ENCODE measurements at places on chromosomes 6 and 20. TPM values are rescaled to one million over a fixed set of nuclear protein-coding genes. Genes with fewer than 3 reads are reported as not detected.

DNA sequence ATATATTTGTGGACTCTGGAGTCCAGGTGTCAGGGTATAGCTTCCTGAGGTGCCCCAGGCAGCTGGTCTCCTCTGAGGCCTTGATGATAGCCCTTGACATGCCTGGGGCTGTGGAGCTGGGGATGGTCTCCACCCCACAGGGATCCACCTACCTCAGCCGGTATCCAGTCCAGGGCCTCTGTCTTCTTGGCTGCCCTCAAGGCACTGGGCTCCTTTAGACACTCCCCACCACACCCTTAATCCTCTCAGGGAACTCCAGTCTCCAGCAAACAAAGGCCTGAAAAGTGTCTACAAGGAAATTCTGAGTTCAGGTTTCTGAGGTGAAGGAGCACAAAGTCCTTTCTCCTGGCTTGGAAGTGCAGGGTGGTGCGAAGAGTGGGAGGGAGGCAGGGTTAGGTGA is 44.6 kb upstream of the DDR1 start:
- H3K4me1 ChIP-seq: no peaks in the 10 kb centered on the region
- no peaks in the 10 kb centered on the region for H3K36me3 ChIP-seq
- no peak for DNase-seq

DNA sequence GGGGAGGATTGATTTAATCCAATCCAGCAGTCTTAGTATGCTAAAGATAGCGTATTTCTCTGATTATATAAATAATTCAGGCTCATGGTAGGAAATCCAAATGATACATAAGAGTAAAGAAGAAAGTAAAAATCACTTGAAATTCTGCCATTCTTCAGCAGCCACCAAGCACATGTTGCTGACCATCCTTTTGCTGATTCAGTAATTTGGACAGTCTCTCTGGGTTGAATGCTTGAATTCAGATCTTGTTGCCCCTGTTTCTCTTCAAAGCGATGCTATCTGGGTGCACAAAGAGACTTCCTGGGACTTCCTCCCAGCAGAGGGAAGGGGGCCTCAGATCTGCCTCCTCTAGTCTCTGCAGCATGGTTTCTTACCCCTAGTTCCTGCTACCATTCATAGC is 609.1 kb downstream of the UTRN start:
- H3K4me3 ChIP-seq: no peak overlapping the region
- no peaks in the 10 kb centered on the region for H3K36me3 ChIP-seq
- H3K4me1 ChIP-seq: no peaks in the 10 kb centered on the region
- DNase-seq: no peak
- no peak overlapping the region for H3K27ac ChIP-seq

- H3K27ac ChIP-seq: no peak overlapping the region
- H3K36me3 ChIP-seq: no peaks in the 10 kb centered on the region
These were observed 273.8 kb downstream of the SAMD5 start for GRCh38 chr6:147782302-147782701.

DNA sequence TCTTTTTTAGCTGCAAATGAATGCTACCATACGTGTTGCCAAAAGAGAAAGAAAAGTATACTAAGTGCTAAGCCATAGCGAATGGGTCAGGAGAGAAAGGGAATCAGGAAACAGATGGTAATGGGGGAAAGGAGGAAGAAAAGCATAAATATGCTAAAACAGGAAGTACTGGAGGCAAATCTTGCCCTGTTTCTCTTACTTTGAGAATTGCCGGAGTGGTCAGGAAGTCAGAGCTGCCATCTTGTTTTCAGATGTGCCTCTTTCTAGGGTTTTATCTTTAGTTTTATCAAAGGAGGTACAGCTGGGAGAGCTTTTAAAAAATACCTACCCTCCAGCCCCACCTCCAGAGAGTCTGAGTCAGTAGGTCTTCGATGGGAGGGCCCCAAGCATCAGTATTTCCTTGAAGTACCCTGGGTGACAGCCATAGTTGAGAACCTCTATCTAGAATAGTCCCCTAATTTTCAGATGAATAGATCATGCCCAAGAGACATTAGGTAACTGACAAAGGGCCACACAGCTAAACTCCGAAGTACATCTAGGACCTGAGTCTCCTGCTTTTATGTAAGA is 193.3 kb downstream of the CLIC5 start:
- no peak for DNase-seq
- no peaks in the 10 kb centered on the region for H3K27me3 ChIP-seq
- H3K4me3 ChIP-seq: no peak overlapping the region
- no peaks in the 10 kb centered on the region for H3K36me3 ChIP-seq

DNA sequence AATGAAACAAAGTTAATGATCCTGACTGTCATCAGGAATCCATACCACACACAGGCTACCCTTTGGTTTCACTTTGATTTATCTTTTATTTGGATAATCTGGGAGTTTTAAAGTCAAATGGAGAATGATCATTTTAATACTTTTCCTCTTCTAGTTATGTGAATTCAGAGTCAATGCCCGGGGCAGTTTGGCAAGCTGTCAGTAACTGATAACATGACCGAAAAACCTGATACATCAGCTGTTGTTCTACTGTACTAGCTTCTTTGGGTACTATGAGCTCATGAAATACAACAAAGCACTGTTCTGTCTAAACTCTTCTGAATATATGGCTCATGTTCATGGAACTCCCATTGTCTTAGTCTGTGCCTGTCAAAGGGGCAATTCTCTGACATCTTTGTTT is 30.2 kb downstream of the KLHL31 start:
- no peak overlapping the region for H3K4me3 ChIP-seq
- H3K36me3 ChIP-seq: no peaks in the 10 kb centered on the region
- no peaks in the 10 kb centered on the region for H3K27me3 ChIP-seq
- DNase-seq: no peak

DNA sequence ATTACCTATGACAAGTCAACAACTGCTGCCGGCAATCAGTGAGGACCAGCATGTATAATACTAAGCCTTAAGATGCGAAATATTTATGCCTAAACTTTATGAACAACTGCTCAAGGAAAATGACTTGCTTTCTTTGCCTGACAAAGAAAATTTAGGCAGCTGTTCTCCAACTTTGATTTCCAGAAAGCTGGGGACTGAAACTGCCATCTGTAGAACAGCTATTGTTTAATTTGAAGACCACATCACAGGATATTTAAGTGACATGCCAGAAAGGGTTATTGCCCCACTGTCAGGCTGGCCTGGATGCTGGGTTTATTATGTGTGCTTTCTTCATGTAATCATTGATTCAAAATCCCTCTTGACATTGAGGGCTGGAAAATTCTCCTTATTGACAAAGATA is 153.9 kb upstream of the ENPP5 start:
- H3K27me3 ChIP-seq: no peaks in the 10 kb centered on the region
- DNase-seq: no peak
- H3K36me3 ChIP-seq: no peaks in the 10 kb centered on the region

DNA sequence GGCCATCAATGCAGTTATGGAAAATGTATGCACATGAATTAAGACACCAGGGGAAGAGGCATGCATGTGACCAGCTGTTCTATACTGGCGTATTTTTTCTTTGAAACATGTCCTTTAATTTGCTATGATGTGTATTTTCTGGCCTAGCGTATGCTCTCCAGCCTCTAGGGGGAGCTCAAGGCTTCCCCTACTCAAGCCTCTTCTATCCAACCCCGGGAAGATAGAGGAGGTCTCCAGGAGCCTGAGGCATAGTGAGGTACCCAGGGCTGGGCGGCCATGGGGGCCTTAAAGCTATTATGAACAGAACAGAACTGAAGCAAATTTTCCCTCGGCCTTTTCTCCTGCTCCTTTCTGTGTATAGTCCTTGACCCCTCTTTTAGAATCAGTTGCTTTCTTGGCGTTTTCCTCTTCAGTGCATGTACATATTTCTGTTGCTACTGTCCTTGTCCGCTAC is 528.9 kb downstream of the MAFB start:
- H3K36me3 ChIP-seq: no peaks in the 10 kb centered on the region
- no peaks in the 10 kb centered on the region for H3K4me1 ChIP-seq
- DNase-seq: no peak
- no peaks in the 10 kb centered on the region for H3K27me3 ChIP-seq
- no peak overlapping the region for H3K4me3 ChIP-seq

DNA sequence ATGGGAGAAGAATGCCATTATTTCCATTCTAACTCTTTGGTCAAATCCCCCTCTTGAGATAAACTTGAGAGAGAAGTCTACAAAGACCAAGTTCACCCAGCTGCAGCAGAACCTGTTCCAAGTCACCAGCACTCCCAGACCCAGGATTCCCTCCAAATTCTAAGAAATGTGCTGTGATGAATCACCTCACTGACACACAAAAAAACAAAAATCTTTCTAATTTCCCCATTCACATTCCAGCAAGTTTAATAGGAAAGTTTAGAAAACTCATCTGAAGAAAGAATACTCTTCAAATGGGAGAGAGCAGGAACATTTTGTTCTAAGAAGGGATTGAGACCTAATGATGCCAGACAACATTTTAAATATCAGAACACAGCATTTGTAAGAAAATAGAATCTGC is 213.6 kb upstream of the PLCB4 start:
- no peak for DNase-seq
- H3K27ac ChIP-seq: no peak overlapping the region
- H3K36me3 ChIP-seq: no peaks in the 10 kb centered on the region
- no peaks in the 10 kb centered on the region for H3K27me3 ChIP-seq

DNA sequence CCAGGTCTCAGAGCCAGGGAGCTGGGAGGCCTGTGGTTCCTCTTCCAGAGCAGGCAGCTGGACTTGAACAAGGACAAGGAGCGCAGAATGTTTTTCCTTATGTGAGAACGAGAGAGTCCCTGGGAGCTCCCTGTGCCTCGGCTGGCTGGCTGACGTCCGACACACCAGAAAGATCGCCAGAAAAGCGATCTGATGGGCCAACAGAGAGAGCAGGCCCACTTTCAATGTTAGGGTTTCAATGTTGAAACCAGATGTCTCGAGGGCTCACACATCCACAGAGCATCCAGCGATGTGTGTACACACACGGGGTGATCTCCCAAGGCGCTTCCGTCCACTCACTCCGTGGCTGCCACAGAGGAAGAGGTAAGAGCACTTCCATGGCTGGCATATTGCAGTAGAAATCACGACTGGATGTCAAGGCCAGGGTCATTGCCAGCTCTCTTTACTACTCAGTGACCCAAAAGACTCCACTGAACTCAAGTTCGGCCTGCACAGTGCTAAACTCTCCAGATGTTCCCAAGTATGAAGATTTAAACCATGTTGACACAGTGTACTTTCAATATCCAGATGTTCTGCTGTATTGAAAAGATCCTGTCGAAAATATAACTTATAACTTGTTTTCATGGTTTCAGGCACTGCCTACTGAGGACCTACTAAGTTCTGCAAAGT is 70.8 kb upstream of the FOXC1 start:
- no peaks in the 10 kb centered on the region for H3K27me3 ChIP-seq
- no peak overlapping the region for H3K27ac ChIP-seq
- H3K4me3 ChIP-seq: no peak overlapping the region
- no peak for DNase-seq

DNA sequence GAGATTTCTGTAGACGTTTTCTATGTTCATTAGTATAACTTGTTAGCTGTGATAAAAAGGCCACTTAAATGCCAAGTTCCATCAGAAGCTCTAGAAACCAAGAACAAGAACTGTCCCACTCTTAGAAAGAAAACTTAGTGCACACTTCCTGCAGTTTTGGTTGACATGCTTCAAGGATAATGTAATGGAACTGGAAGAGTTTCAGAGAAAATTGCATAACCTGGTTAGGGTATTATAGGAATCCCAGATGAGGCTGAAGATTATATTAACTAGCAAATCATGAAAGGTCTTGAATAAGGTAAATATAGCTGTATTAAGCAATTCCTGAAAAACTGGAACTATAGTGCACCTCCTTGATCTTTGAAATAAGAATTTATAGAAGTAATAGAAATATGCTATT is 1.8 kb upstream of the PHACTR2 start:
- peak overlapping the region; percentile 14 for H3K27ac ChIP-seq
- DNase-seq: no peak
- H3K4me1 ChIP-seq: no peaks in the 10 kb centered on the region
- H3K4me3 ChIP-seq: no peak overlapping the region
- H3K27me3 ChIP-seq: no peaks in the 10 kb centered on the region
- no peaks in the 10 kb centered on the region for H3K36me3 ChIP-seq

- H3K36me3 ChIP-seq: no peaks in the 10 kb centered on the region
- no peak overlapping the region for H3K4me3 ChIP-seq
- no peaks in the 10 kb centered on the region for H3K27me3 ChIP-seq
These were observed 136.4 kb upstream of the SALL4 start for GRCh38 chr20:51938559-51939258.

GRCh38 chr6:108667993-108668392 is 107.3 kb downstream of the FOXO3 start:
- no peaks in the 10 kb centered on the region for H3K27me3 ChIP-seq
- peaks cover 31% of the 10 kb centered on the region for H3K36me3 ChIP-seq
- H3K4me3 ChIP-seq: no peak overlapping the region
- peaks cover 18% of the 10 kb centered on the region for H3K4me1 ChIP-seq
- H3K27ac ChIP-seq: no peak overlapping the region

DNA sequence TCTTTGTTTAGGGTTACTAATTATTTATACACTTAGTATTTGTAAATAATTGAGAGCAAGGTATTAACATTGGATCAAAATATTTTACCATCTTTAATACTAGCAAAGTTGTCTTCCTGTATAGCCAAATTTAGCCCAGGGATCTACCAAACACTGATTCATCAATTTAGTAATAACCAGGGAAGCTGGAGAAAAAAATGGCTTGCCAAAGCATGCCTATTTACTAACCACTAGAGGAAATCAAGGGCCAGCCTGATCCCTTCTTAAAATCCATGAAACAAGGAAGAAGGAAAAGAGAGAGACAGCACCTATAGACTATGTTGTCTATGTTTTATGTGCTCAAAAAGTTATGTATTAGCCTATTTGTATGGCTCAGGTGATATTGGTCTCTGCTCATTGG is 450.3 kb upstream of the GJE1 start:
- no peak for DNase-seq
- H3K36me3 ChIP-seq: no peaks in the 10 kb centered on the region
- H3K27me3 ChIP-seq: no peaks in the 10 kb centered on the region
- H3K4me3 ChIP-seq: no peak overlapping the region
- H3K4me1 ChIP-seq: no peaks in the 10 kb centered on the region
- H3K27ac ChIP-seq: no peak overlapping the region

Gene SAMD3
- polyA plus RNA-seq: 1.2 TPM

Gene TRIM31
- polyA plus RNA-seq: 0.15 TPM

Gene BMP6
- 0.40 TPM for polyA plus RNA-seq

Gene OXT
- not detected for polyA plus RNA-seq

Gene PKIB
- polyA plus RNA-seq: 5.2 TPM

Gene IMPG1
- polyA plus RNA-seq: 0.08 TPM

Gene NKX2-2
- polyA plus RNA-seq: 11.5 TPM

Measured in pancreas (tissue), 10 donors.